ENCODE measurements at places on chromosomes 7 and 10.

DNA sequence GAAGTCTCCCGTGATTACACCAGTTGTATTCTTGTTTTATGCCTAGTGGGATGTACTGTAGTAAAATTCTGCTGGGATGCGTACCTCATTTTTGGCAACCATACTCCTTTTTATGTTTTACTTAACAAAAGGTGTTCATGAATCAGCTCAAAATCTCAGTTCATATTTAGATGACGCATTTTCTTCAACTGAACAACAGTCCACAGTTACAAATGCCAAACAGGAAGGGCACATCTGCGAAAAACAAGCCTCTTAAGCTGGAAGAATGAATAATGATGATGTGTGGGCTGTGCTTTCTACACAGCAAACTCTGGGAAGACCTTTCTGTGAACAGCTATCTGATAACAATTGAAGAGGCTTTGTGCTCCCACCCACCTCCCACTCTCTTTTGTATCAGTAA lies 68.4 kb upstream of the NRBF2 start:
- no peak for DNase-seq

- DNase-seq = no peak
Observed at GRCh38 chr7:15557686-15558085, 4.1 kb downstream of the AGMO start.

DNA sequence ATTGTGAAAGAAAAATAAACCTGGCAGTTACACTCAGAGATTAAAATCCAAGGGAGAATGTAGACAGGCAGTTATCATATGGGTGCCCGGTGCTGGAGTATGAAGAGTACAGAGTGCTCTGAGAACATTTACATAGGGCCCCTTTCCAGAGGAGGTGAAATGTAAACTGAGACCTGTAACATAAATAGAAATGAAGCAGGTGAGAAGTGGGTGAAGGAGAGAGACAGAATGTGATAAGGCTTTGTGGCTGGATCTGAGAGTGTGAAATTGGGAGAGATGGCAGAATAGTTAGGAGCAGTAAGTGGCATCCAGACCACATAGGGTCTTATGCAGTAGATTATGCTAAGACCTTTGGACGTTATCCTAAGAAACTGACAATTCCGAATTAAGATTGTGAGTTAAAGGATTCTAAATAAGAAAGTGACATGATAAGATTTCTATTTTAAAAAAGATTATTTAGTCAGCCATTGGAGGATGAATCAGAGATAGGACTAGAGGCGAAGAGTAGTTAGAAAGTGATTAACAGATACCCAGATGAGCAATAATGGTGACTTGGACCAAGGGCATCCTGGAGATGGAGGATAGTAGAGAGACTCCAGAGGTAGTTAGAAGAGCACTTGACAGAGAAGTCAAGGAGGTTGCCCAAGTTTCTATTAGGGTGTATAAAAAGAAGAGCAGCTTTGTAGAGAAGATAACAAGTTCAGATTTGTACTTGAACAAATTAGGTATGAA lies 36.7 kb downstream of the DNAH11 start:
- DNase-seq = no peak

DNA sequence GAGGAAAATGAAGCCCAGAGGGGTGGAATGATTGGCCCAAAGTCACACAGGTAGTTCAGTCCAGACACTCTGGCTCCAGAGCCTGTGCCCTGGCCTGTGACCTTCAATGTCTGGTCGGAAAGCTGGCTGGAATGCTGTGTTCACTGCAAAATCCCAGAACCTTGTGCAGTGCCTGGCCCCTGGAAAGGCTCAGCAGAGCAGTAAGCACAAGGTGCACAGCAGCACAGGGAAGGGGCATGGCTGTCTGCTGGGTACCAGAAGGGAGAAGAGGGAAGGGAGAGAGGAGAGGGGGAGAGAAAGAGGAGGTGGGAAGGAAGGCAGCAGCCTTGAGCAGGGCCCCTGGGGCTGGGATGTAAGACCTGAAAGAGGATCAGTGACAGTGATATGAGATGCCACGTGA lies 28.4 kb upstream of the C10orf71 start:
- DNase-seq = no peak
